ENCODE measurements at places on chromosomes 12 and 14.
A peak's percentile ranks its signal among the peaks of the same experiment; 100 is the strongest.

DNA sequence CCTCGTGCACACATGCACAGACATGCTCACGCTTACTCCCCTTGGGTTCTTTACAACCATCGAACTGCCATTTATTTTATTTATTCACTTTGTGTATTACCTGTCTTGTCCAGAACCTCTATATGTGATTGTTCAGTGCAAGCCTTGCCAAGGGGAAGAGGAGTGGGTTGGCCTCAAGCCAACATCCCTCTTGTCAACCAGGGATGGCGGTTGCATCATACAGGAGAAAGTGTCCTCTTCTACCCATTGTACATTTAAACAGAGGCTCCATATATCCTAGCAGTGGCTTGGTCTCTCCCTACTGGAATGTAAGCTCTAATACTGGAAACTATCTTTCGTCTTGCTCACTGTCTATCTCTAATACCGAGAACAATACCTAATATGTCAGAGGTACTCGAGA is 108.4 kb downstream of the C12orf42 start:
- DNase-seq: no peak

GRCh38 chr12:89568484-89568883 is 42.6 kb upstream of the POC1B start:
- DNase-seq: peak; percentile 33

GRCh38 chr14:76837524-76837923 is 11.3 kb downstream of the LRRC74A start:
- DNase-seq: no peak

DNA sequence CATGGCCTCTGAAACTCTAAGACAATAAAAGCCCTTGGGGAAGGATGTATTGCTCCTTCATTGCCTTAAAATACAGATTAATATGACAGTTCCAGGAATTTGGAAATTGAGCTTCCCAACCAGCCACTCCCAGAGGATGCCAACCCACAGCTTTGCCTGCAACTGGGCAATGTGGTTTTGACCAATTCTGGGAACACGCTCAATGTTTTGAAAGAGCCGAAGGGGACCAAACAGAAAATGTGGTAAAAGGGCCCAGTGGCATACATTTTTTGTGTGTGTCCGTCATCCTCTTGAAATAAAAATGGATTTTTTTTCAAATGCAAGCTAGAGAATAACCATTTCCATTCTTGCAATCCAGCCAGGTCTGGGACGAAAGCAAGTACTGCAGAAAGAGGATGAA is 88.3 kb upstream of the PLEKHG7 start:
- DNase-seq: no peak

DNA sequence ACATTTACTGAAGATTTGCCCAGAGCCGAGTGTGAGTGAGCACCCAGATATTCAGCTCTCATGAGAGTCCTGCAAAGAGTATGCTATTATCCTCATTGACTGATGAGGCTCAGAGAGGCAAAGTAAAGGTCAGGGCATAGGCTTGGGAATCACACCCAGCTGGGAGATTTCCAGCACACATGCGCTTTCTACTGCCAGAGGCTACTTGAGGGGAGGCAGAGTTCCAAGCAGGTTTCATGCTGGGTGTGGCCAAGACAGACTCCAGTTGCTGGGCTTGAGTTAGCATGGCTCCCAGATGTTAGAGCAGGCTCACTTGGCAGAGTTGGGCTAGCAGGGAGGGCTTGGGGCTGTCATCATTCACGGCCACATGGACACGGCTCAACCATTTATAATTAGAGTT is 14.4 kb upstream of the FAM181A start:
- peak; percentile 6 for DNase-seq

- DNase-seq: no peak
Measured at GRCh38 chr14:96466918-96467317, 35.3 kb upstream of the PAPOLA start.

DNA sequence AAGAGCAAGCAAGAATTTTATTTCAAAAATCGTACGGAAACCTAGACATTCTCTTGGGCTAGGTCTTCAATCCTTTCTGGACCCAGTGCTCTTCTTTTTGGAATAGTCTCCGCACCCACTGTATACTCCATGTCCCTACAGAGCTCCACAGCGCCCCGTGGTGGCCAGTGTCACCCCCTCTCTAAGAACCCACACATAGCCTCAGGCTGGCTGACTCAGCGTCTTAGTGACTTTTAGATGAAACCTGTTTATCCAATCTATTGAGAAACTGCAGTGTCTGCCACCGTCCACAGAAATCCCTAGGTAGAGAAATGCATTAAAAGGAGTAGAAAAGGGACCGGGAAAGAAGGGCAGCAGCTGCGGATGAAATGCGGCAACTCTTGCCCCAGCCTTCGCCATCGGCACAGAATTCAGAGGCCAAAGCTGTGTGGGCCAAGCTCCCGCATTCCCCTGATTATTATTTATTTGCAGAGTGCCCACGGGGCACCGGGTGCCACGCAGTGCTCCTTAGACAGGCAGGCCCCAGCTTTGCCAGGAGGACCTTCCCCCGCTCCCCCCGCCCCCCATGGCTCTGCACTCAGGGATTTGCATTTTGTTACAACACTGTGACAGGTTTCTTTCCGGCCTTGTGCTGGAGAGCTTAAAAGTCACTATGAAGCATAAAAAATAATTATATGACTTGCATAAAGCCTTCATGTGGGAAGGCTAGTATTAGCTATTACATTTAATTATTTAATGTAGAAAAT is 170.1 kb upstream of the FKBP4 start:
- peak; percentile 75 for DNase-seq
